ENCODE measurements at places on chromosomes 5 and 9.

DNA sequence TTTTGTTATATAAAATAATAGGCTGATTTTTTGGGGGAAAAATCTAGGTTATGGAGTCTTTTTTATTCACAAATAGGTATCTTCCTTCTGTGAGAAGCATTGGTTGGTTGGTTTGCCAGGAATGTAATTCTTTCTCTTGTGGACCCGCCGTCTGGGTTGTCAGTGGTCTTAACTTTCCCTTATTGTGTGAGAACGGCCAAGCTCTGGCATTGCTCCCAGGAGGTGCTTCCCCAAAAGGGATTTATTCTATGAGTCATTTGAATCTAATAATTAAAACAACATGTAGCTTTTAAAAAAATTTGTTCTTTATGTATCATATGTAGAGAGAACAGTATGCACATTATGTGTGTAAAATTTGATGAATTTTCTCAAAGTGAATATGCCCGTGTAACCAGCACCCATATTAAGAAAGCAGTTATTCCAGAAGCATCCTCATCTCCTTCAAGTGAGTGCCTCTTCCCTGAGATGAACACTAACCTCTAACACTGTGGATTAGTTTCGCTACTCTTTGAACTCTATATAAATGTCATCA is 114.4 kb downstream of the MAST4 start:
- DNase-seq = no peak

GRCh38 chr5:78574131-78574673 is 74.4 kb downstream of the LHFPL2 start:
- no peak for DNase-seq

GRCh38 chr5:179243333-179243732 is 101.9 kb downstream of the ADAMTS2 start:
- DNase-seq = no peak

DNA sequence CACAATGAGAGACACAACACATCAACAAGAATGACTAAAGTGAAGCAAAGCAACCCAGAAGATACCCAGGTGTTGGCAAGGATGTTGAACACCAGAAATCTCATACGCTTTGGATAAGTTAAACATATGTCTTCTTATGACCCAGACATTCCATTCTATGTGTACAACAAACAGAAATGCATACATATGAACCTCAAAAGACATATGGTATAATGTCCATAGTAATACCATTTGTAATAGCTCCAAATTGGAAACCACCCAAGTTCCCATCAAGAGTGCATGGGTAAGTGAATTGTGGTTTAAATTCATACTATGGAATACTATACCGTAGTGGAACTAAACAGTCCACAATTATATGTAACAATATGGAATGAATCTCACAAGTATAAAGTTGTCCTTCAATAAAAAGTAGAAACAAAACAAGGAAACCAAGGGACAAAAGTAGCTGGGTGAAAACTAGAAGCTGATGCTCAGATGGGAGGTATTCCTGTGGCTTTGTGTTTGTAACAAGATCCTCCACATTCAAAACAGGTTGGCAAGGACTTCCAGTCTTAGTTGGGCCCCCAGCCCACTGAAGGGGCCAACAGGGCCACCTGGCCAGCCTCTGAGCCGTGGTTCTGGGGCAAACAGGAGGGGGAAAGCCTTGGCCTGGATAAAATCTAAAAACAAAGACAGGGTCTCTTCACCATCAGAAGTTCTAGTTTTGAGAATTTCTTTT is 171.8 kb upstream of the PITX1 start:
- no peak for DNase-seq

DNA sequence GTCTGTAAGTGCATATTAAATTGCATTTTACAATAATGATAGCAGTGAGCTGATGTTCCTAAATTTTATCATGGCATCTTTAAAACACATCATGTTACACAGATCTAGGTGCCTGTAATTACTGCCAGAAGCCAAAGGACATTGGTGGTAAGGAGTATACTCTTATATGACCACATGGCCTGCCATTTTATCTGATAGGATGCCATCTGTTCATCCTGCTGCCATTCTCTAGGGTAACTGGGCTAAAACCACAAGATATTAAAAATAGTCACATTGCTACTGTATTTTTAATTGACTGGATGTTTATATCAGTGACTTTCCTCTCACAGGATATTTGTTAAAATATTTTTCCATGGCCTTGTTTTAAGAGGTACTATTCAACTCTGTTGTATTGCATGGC is 53.1 kb downstream of the HCN1 start:
- DNase-seq = no peak

DNA sequence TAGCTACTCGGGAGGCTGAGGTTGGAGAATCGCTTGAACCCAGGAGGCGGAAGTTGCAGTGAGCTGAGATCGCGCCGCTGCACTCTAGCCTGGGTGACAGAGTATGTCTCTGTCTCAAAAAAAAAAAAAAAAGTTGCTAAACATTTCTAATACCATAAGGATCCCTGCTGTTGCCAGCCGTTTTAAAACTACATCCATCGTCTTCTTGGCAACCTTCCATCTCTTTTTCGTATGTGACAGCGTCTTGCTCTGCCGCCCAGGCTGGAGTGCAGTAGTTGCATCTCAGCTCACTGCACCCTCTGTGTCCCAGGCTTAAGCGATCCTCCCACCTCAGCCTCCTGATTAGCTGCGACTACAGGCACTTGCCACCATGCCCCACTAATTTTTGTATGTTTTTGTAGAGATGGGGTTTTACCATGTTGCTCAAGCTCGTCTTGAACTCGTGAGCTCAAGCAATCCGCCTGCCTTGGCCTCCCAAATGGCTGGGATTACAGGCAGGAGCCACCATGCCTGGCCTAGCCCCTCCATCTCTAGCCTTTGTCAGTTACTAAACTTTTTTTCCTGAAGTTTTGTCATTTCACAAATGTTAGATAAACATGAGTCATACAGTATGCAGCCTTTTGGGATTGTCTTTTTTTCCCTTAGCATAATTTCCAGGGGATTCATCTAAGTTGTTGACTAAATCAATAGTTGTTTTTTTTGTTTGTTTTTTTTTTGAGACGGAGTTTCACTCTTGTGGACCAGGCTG is 13.5 kb downstream of the NSD1 start:
- no peak for DNase-seq

DNA sequence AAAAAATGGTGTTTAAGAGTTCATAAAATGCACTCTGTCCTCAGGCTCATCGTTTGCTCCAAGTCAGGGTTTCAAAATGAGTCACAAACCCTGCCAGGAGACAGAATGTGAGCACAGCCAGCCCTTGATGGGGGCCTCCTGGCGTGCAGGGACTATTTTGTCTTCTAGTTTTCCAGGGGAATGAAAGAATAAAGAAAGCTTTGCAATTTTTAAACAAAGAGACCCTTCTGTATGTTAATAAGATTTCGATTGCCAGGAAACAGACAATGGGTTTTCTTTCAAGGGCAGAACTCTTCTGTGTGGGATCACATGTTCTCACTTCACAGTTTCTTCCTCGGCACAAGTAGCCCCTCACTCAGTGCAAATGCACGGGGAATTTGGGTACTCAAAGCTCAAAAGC is 121.4 kb upstream of the C6 start:
- no peak for DNase-seq

DNA sequence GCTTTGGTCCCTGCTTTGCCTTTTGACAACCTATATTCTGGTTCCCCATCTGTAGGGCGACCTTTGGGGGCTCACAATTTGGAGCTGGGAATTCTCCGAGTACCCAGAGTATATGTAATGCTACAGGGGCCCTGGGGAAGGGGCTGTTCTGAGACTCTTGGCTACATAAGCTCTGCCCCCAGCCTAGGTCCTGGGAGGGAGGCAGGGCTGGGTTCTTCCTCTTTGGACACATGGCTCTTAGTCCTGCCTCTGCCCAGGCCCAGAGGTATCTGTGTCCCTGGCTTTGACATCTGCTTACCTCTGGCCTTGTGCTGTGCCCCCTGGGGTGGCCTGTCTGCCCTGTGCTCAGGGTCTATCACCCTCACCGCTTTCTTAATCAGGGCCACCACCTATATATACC is 181.6 kb downstream of the CACNA1B start:
- DNase-seq = no peak

GRCh38 chr5:147190331-147190730 is 44.5 kb upstream of the STK32A start:
- no peak for DNase-seq

DNA sequence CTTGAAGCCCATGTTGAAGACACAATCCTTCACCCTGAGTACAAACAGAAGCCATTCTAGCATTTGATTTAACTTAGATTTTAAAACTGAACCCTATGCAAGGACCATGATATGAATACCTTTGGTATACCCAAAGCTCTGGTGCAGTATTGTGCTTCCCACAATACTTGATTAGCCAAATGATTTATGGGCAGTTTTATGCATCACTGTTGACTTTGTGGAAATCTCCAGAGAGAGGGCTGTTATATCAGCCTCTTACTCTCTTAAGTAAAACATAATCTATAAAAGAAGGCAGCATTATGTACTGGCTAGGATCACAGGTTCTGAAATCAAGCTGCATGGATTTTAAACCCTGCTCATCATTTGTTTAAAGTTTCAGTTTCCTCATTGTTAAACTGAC is 762.8 kb downstream of the EFNA5 start:
- DNase-seq = no peak

DNA sequence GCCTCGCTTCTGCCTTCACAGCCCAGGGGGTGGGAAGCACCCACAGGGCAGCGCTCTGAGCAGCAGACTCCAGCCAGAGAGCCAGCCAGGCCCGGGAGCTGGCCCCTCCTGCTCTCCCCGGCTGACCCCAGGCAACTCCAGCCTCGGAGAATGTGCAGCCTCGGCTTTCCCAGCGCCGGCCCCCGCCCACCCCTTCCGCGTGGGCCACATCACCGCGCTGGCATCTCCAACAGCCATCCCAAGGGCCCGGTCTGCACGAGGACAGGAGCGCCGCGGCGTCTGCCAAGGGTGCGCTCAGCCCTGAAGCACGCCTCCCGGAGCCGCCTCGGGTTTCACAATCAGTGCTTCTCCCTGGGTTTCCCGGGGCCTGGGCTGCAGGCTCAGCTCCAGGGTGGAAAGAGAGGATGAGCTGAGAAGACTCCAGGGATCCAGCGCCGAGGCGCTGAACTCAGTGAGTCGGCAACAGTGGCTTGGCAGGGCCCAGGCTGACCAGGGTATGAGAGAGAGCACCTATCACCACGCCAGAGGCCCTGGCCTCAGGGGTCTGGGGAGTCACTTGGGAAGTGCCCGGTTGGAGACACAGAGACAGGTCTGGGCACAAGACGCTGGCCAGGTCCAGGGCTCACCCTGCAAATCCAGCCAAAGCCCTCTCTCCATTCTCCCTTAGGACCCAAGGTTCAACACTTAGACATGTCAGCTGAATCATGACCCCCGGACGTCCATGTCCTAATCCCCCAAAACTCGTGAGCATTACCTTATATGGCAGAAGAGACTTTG is 79.6 kb downstream of the ADAMTS2 start:
- peak; percentile 26 for DNase-seq

- no peak for DNase-seq
Observed at GRCh38 chr5:140565780-140566095, 1.1 kb downstream of the SLC35A4 start.

GRCh38 chr9:88972401-88972800 is 18.9 kb upstream of the S1PR3 start:
- DNase-seq = no peak

- no peak for DNase-seq
Observed at GRCh38 chr5:118522626-118523025, 465.7 kb downstream of the DTWD2 start.
